IMR-90 (cell line): ENCODE measurements at places on chromosomes 3 and 15.

DNA sequence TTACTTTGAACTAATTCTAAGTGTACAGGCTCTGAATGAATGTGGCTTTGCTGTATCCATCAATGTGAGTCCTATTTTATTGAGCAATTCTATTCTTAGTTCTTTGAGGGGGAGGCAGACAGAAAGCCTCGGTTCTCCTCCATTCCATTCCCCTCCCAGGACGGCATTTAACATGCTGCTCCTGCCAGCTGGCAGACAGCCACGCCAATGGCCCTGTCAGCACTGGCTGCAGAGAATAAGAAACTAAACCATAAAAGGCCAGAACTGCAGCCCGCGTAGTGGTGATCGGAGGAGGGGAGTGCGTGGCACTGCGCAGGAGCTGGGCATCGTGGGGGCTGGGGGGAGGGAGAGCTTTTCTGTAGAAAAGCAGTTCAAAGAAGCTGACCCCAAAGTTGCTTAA lies 76.0 kb upstream of the HACD2 start:
- H3K27me3 ChIP-seq = no peaks in the 10 kb centered on the region
- H3K4me3 ChIP-seq = no peak overlapping the region
- peaks cover 74% of the 10 kb centered on the region for H3K36me3 ChIP-seq
- H3K27ac ChIP-seq = peak overlapping the region; percentile 89
- H3K4me1 ChIP-seq = peaks cover 26% of the 10 kb centered on the region

GRCh38 chr3:71197841-71198565 lies 385.5 kb downstream of the FOXP1 start:
- no peaks in the 10 kb centered on the region; the same call in none of the 2 replicates for H3K36me3 ChIP-seq
- H3K27ac ChIP-seq = no peak overlapping the region
- no peak for DNase-seq
- no peak overlapping the region for H3K4me3 ChIP-seq
- no peaks in the 10 kb centered on the region for H3K27me3 ChIP-seq

DNA sequence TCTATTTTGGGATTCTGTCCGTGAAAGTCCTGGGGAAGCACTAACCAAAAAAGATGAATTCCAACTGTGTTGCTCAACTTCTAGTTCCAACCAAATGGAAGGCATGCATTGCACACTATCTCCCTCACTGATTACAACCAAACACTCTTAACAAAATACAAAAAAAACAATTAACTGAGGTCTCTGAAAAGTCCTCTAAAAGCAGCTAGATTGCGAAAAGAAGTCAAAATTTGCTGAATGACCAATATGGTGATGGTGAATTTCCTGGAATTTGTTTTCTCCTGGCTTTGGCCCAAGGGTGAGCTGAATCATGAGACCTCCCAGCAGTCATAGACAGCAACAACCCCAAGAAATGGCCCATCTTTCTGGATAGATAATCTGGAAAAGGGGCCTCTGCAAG lies 28.3 kb downstream of the CYP19A1 start:
- no peak overlapping the region for H3K4me3 ChIP-seq
- peak overlapping the region; percentile 78; the same call in 1 of the 2 replicates for H3K27ac ChIP-seq
- H3K4me1 ChIP-seq = peaks cover 16% of the 10 kb centered on the region; the same call in 1 of the 2 replicates
- no peaks in the 10 kb centered on the region for H3K36me3 ChIP-seq
- H3K27me3 ChIP-seq = peaks cover 12% of the 10 kb centered on the region

DNA sequence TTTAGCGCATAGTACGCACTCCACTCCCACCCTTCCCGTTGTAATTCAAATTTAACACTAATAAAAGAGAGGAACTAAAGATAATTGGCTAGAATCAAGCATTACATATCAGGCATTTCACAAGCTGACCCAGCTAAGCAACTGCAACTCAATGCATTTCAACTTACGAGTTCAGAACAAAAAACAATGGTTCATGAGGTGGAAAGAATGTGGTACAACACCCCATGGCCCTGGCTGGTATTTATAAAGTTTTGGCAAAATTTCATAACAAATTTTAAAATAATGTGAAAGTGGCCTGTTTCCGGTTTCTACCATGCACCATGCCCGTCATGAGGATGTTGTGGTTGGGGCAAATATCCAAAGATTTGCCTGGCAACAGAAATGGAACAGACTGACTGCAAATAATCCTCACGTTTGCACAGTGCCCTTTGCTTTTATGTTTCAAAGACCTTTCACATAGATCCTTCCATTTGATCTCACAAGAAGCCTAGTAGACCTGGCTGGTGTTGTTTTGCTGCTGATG lies 455.3 kb upstream of the NR2F2 start:
- H3K4me1 ChIP-seq = peaks cover 3% of the 10 kb centered on the region
- no peak overlapping the region for H3K4me3 ChIP-seq
- DNase-seq = no peak
- H3K27ac ChIP-seq = no peak overlapping the region
- H3K27me3 ChIP-seq = no peaks in the 10 kb centered on the region

DNA sequence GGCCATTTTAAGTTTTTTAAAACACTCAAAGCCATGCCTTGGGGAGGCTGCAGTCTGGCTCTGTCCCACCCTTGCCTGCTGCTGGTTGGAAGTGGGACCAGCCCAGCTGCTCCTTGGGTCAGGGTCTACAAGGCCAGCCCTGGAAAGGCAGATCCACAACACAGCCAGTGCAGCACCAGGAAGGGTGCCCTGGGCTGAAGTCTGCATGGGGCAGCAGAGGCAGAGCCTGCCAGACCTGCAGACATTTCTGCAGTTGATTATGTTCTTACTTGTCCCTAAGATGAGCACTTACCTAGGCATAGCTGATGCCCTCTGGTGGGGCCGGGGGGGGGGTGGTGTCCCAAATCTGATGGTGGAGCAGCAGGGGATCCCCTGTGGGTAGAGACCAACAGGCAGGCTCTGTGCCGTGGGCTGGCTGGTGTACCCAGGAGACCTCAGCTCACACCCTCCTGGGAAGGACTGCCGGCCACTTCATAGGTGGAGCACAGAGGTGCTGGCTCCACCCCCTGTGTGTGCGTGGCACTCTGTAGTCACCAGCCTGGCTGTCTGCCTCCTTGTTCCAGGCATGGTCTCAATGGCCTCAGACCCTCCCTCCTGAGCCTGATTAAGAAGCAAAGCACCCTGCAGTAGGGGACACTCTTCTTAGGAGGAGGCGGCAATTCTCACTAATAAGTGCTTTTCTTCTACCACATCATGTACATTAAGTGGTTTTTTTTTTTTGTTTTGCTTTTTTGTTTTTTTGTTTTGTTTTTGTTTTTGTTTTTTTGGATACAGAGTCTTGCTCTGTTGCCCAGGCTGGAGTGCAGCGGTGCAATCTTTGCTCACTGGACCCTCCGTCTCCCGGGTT lies 97.4 kb upstream of the KLF13 start:
- DNase-seq = no peak
- no peaks in the 10 kb centered on the region for H3K36me3 ChIP-seq
- H3K4me3 ChIP-seq = no peak overlapping the region
- H3K27me3 ChIP-seq = peaks cover 6% of the 10 kb centered on the region

GRCh38 chr3:139836698-139837464 lies 98.1 kb upstream of the CLSTN2 start:
- no peaks in the 10 kb centered on the region for H3K36me3 ChIP-seq
- H3K27me3 ChIP-seq = no peaks in the 10 kb centered on the region
- no peak for DNase-seq
- no peak overlapping the region for H3K27ac ChIP-seq
